ENCODE measurements at places on chromosomes 1 and 21. TPM values are rescaled to one million over a fixed set of nuclear protein-coding genes. Genes with fewer than 3 reads are reported as not detected.

The ATF3 gene
- total RNA-seq = 12.1 TPM

The EFNA1 gene
- total RNA-seq = not detected

DNA sequence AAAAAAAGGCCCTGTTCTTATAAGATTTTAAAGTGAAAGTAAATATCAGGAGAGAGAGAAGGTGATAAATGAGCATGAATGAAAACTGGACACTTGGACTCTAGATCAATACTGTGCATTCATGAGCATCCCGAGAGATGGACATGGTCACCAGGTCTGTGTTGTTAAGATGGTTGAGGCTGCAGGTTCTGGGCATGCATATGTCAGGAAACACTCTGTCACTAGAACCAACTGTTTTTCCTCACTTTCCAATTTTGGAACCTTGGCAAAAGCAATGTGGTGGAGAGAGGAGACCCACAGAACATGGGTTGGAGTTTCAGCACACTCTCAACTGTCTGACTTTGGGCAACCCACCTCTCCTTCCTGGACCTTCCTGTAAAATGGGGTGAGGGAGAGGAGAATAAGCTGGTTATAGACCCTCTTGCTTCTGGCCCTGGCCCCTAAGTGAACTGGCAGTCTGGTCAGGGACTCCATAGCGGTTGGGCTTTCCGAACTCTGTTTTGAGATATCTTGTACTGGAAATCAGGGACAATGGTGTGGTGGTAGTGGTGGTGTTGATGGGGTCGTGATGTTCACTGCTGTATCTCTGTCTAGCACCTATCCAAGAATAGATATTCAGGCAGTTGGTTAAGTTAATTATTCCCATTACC, 4.2 kb downstream of the MAN1C1 start:
- H3K4me1 ChIP-seq = peaks cover 73% of the 10 kb centered on the region
- H3K36me3 ChIP-seq = peaks cover 44% of the 10 kb centered on the region
- peak overlapping the region; percentile 78 for H3K27ac ChIP-seq

DNA sequence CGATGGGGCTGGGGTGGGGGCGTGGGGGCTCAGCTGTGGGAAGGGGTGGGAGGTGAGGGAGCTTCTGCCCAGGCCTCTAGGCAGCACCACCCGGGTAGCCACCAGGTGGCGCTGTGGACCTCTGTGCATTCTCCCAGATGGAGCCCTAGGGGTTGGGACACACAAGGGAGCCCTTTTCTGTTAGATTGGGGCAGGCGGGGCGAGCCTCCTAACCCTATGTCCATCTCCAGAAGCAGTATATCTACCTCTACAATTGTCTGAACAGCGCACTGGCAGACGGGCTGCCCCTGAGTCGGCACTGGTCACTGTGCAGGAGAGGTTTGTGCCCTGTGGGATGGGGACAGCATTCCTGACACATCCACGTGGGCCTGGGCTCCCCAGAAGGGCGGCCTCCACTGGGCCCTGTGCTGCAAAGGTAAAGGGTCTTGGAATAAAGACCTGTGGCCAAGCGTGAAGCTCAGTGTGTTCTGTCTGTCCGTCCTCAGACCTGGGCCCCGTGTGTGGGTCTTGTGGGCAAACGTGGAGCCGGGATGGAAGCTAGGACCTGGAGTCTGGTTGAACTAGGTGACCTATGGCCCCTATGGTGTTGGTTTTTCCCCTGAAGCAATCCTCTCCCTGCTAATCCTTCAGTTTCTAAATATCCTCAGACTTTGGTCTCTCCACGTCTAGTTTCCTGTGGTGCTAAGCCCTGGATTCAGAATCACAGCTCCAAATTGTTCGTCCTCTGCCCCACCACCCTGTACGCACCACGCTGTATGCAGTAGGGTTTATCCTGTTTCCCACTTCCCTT, 4.4 kb upstream of the LGR6 start:
- H3K36me3 ChIP-seq = no peaks in the 10 kb centered on the region
- DNase-seq = peak; percentile 86
- peaks cover 4% of the 10 kb centered on the region for H3K27me3 ChIP-seq
- H3K4me3 ChIP-seq = no peak overlapping the region
- peaks cover 15% of the 10 kb centered on the region for H3K4me1 ChIP-seq
- H3K27ac ChIP-seq = no peak overlapping the region

DNA sequence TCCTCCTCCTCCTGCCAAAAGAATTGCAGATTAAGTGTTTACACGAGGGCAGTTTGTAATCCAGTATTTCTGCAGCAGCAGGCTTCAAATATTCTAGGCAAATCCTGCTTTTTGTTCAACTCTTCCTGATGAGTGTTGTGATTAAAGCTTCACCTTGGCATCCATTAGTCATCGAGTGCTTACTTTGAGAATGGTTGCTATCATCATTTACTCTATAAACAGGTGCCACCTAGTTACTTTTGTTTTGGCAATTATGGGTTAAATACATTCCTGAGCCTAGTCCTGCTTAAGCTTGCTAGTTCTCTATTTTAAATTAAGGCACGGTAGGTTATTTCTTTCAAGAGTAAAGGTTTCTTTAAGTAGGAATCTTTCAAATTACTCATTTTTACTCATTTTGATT, 20.3 kb downstream of the PDC start:
- H3K36me3 ChIP-seq = no peaks in the 10 kb centered on the region
- H3K4me3 ChIP-seq = no peak overlapping the region
- no peaks in the 10 kb centered on the region for H3K27me3 ChIP-seq
- peaks cover 5% of the 10 kb centered on the region for H3K4me1 ChIP-seq

DNA sequence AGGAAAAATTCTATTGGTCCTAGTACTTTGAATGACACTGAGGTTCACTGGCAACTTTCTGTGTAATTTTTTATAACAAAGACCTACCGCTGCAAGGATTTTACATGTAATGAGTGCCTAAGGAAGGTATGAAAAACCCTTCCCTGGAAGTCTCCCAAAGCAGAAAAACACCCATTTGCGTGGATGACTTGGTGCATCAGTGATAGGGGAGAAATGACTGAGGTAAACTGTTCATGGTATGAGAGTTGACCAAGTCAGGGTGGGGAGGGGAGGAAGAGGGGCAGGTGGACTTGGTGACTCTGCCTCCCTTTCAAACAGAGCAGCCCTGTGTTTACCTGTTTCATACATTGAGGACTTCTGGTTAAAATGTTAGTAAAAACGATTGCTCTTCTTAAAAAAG, 78.8 kb upstream of the IPO9 start:
- peaks cover 6% of the 10 kb centered on the region for H3K4me1 ChIP-seq
- H3K27ac ChIP-seq = no peak overlapping the region
- peaks cover 23% of the 10 kb centered on the region for H3K27me3 ChIP-seq
- no peak for DNase-seq
- H3K4me3 ChIP-seq = no peak overlapping the region
- H3K36me3 ChIP-seq = no peaks in the 10 kb centered on the region
